Stimulated activated CD4-positive, alpha-beta T cell treated with anti-CD3 and anti-CD28 coated beads, Interleukin-1b, Interleukin-23, amount 100 ng/mL, for 4 hours (primary cell): ENCODE measurements at places on chromosomes 2 and 18.

GRCh38 chr18:48833701-48834412 is 116.9 kb downstream of the SMAD7 start:
- DNase-seq: peak; percentile 28

- no peak for DNase-seq
These were observed 46.6 kb downstream of the SGPP2 start for GRCh38 chr2:222470802-222471468.

GRCh38 chr2:170277951-170278350 is 100.0 kb downstream of the MYO3B start:
- no peak for DNase-seq

- no peak for DNase-seq
These were observed 1.5 kb downstream of the PXDN start for GRCh38 chr2:1742681-1743395.

DNA sequence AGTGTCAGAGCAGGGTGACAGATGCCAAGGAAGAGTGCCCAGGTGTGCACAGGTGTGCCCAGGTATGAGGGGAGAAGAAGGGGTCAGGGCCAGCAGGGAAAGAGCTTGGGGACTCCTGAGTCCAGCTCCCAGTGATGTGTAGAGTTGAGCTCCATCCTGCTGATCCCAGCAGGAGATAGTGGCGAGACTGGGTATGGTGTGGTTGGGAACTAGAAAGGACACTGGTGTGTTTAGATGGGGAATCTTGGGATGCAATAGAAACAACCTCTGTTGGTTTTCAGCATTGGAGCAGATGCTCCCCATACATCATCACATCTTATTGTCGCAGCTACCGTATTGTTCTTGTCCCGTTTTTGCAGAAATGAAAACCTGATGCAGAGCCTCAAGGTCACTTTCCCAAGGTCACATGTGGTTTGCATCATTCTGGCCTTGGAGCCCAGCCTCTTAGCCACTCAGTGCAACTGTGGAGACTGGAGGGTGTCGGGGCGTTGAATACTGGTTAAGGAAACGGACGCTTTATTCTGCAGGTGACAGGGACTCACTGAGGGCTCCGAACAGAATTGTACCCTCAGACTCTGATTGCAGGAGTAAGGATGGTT is 166.7 kb downstream of the AGAP1 start:
- DNase-seq: no peak

DNA sequence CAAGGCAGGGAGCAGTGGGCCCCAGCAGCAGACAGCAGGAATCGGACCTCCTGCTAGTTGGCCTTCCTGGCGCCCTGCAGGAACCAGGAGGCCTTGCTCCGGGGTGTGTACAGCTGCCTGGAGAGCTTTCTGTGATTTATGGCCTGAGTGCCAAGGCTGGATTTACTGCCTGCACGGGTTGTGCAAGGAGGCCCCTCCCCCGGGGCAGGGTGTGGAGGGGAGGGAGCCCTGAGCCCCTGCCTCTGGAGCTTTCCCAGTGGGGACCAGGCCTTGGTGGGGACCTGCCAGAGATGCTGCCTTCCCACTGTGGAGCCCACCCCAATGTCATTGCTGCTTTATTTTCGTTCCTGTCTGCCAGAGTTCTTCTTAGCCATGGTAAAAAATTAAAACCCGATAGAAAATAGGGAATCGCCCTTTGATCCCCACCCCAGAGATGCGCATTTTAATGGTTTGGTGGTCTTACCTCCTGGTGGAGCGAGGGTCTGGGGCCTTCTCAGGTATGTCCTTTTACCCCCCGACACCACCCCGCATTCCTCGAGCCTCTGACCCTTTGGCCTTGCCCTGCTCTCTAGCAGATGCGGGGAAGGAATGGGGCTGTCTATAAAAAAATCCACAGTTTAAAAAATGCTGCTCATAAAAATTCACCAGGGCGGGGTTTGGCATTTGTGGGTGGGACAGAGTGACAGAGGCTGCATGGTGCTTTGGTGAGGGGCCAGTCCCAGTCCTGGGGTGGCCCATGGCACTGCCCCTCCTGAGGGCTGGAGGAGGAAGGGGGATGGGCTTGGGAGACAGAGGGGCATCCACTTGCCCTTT is 6.9 kb upstream of the RALB start:
- DNase-seq: no peak
